ENCODE measurements at places on chromosomes 6 and 20.
A peak's percentile ranks its signal among the peaks of the same experiment; 100 is the strongest.

GRCh38 chr20:10067321-10067720, 32.5 kb downstream of the ANKEF1 start:
- DNase-seq = no peak

DNA sequence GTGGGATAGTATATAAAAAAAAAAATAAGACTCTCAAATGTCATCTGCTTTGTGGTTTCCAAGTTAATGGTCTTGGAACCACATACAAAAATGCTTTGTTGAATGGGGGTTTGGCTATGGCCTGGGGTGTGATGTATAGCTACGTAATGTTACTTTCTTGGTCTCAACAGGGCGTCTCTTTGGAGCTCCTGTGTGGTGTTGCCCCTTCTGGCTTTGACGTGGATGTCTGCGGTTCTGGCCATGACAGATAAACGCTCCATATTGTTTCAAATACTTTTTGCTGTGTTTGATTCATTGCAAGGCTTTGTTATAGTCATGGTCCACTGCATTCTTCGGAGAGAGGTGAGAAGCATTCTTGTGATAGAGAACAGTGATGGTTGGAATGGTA, 457.7 kb downstream of the LMBRD1 start:
- DNase-seq = no peak

DNA sequence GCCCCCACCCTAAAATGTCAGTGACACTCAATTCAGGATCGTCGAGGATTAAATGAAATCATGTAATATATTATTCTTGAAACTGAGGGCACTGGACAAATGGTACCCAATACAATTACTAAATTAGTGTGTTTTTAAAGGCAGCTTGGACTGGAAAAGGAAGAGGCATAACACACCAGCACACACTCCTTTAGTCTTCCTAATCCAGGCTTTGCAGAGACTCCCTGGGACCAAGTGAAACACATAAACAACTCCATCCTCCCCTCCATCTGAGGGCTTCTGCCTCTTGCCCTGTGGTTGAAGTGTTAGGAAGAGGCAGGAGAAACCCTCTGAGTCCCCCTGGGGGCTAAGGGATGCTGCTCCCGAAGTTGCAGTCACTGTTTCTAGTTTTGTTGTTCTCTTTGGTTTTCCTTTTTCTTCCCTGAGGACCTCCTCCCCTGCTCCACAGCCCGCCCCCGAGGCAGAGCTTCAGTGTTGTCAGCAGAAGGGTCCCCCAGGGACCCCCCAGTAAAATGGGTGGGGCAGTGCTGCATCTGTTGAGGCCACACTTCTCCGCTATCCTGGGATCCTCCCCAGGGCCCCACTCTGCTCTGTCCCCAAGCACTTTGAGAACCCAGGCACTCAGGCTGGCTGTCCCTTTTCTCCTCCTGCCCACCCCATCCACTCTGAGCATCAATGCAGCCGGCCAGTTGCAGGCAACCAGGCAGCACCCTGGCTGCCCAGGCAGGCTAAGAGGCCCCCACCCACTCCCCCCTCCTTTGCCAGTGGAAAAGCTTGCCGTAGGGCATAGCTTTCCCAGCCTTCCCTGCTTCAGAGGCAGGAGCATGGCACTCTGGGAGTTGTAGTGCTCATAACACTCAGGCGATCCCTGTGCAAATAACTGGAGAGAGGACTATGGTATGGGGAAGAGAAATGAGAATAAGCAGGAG, 5.9 kb downstream of the TMEM63B start:
- DNase-seq = peak; percentile 51

- no peak for DNase-seq
Measured at GRCh38 chr20:49886571-49887213, 28.6 kb downstream of the SPATA2 start.

- DNase-seq = peak; percentile 48
Measured at GRCh38 chr20:5864873-5865587, 85.3 kb downstream of the TRMT6 start.

- DNase-seq = no peak
Measured at GRCh38 chr20:20070871-20071726, 18.8 kb downstream of the CFAP61 start.

GRCh38 chr20:14711652-14712051, 374.2 kb upstream of the FLRT3 start:
- DNase-seq = peak; percentile 40

DNA sequence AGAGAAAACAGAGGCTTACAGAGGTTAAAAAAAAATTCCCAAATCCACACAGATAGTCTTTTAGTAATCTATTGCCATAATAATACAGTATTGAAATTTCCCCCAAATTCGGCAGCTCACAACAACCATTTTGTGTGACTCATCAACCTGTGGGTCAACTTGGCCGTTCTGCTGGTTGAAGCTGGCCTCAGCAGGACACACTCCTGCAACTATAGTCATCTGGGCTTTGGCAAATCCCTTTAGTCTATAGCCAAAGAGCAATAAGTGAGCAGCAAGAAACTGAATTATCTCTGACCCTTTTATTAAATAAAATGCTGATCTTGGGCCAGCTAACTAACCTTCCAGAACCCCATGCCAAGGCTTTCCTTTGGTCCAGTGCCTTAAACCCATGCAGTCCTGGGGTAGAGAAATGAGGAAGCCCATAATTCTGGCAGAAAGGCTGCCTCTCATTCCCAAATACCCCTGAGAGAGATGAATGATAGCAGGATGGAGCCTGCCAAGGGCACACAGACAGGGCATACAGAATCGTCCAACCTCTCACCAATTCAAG, 17.2 kb upstream of the SNAP25 start:
- no peak for DNase-seq

GRCh38 chr6:151293688-151294016, 53.9 kb downstream of the AKAP12 start:
- no peak for DNase-seq

DNA sequence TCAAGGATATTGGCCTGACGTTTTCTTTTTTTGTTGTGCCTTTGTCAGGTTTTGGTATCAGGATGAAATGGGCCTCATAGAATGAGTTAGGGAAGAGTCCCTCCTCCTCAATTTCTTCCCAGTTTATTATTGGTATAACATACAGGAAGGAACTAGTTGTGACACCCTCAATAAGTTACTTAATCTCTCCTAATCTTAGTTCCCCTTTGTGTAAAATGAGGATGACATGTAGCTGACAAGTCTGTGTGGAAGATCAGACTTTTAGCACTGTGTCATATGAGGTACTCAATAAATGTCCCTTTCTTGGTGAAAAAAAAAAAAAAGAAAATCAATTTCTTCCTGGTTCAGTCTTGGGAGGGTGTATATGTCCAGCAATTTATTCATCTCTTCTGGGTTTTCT, 155.8 kb downstream of the PDE7B start:
- no peak for DNase-seq

GRCh38 chr6:169229615-169230321, 23.9 kb downstream of the THBS2 start:
- DNase-seq = no peak

DNA sequence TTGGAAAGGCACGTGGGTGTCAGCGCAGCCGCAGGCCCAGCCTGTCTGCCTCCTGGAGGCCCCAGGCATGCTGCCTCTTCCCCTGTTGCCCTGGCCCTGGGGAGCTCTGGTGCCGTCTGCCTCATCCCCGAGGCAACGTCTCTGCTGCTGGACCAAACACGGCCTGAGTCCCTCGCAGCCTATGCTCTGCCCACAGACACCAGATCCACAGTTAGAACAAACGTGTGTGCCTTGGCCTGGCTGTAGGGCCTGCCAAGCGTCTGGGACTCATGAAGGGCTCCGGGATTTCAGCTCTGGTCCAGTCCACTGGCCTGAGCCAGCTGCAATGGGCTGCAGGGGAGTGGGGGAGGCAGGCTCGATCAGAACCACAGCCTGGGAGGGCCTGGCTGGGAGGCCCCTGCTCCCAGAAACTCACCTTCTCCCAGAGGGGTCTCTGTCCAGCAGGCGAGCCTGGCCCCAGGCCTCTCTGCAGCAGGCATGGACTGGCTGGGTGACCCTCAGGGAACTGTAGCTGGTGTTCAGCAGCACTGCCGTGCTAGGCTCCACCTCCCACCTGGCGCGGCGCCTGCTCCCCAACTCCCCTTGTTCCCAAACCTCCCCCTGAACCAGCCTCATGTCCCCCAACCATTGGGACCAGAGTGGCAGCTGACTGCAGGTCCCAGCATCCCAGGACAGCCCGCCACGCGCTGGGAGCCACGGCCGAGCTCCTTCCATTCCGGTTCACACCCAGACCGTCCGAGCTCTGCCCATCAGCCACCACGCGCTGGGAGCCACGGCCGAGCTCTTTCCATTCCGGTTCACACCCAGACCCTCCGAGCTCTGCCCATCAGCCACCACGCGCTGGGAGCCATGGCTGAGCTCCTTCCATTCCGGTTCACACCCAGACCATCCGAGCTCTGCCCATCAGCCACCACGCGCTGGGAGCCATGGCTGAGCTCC, 197.0 kb downstream of the DLL1 start:
- no peak for DNase-seq

GRCh38 chr6:15606347-15606746, 56.5 kb downstream of the DTNBP1 start:
- no peak for DNase-seq

GRCh38 chr6:84597238-84597875, 167.0 kb downstream of the TBX18 start:
- DNase-seq = no peak

DNA sequence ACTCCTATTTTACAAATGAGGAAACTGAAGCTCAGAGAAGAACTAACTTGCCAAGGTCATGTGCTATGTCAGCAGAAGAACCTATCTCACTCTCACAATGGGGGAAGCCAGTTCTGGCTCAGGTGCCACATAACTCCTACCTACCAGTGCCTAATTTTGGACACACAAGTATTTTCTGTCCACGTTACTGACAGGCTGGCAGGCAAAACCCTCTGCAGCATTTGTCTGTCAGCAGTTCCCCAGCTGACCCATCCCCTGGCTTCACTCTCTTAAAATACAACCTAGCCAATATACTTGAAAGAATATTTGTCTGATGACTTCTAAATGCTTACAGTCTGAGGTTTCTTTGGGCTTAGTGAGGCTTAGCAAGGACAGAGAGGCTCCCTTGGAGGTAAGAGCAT, 15.5 kb downstream of the GSS start:
- DNase-seq = peak; percentile 78

DNA sequence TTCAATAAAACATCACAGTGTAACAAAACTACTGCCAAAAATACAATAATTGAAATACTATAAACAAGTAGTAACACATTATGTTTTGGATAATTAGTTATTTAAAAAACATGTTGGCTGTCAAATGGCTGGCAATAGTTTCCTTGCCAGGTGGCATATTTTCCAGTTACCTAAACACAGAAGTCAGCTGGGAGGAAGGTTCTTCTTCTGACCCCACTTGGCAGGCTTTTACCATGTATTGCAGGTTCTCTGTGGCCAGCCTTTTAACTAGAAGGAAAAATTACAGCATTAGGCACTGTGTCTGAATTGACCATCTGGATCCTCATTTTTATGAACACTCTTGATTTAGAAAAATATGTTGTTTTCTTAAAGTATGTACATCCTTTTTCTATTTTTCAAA, 131.4 kb downstream of the MMS22L start:
- DNase-seq = no peak

- DNase-seq = no peak
Measured at GRCh38 chr6:111793711-111794111, 79.5 kb downstream of the FYN start.

GRCh38 chr6:15761045-15761502, 98.2 kb upstream of the DTNBP1 start:
- DNase-seq = peak; percentile 37

DNA sequence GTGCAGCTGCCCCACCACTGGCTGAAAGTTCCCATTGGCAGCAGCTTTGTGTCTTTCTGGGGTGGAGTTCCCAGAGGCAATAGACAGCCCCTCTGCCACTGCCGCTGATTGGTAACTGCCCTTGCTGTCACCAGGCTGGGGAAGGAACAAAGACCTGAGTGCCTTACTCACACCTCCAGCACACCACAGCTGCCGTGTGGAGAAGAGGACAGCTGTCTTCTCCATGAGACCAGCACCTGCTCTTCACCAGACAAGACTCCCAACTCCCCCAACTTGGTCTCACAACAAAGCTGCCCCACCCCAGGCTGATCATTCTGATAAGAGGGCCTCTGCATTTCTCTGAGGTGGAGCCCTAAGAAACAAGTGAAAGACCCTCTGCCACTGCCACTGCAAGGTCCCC, 39.7 kb upstream of the PTCHD4 start:
- DNase-seq = no peak

DNA sequence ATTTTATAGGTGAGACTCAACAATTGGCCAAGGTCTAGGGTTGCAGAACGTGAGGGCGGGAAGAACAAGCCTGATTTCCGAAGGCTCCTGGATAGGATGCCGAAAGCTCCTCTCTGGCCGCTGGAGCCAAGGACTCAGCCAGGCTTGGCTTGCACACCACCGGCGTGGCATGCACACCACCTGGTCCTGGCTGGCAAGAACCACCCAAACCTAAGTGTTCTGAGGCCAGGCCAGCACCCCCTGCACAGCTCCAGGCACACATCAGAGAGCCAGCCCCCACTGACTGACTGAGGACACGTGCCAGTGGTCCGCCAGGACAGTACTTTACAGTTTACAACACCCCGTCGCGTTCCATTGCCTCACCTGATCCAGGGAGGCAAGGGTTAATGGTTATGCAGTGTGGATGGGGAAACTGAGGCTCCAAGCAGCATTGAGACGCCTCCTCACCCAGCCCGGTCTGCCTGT, 414 bp downstream of the TGM2 start:
- DNase-seq = no peak

GRCh38 chr6:41269716-41270115, 16.8 kb downstream of the TREM1 start:
- DNase-seq = no peak

- DNase-seq = no peak
Measured at GRCh38 chr6:17022604-17023003, 79.2 kb upstream of the STMND1 start.

- no peak for DNase-seq
Measured at GRCh38 chr6:136089876-136090275, 160.2 kb downstream of the MTFR2 start.

GRCh38 chr6:113936093-113936934, 34.6 kb downstream of the HDAC2 start:
- peak; percentile 66 for DNase-seq

DNA sequence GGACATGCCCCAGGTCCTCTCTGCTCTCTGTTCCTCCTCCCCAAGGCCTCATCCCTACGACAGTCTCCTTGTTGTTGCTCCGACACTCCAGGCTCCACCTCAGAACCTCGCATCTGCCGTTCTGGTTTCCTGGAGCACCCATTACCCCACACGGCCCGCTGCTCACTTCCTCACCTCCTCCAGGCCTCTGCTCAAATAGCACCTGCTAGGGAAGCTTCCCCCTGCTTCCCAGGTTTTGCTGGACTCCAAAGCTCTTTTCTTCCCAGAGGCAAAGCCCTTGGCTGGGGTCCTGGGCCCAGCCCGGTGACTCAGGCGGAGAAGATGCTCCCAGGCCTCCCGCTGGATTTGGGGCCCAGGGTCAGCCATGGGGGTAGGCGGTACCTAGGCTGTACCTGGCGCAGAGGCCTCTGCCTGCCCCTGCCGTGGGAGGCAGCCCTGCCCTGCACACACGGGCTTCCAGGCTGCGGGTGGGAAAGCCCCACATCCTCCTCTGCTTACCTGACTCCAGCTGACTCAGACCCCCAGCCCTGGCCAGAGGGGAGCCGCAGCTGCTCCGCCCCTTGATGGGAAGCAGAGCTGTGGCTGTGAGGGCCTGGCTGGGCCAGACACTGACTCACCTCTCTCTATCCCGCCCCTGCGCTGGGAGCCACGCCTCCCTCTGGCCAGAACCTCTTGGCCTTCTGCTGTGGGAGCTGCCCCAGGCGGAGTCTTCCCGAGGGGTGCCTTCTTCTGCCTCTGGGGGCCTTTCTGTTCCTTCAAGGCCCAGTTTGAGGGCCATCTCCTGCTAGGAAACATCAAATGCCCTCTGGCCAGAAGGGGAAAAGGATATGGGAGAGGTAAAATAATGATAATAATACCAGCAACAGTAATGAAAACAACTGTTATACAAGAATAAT, 130.5 kb downstream of the CEBPB start:
- peak; percentile 96 for DNase-seq

Measured in renal cortical epithelial cell (primary cell).